ENCODE measurements at places on chromosomes 5 and 9.

DNA sequence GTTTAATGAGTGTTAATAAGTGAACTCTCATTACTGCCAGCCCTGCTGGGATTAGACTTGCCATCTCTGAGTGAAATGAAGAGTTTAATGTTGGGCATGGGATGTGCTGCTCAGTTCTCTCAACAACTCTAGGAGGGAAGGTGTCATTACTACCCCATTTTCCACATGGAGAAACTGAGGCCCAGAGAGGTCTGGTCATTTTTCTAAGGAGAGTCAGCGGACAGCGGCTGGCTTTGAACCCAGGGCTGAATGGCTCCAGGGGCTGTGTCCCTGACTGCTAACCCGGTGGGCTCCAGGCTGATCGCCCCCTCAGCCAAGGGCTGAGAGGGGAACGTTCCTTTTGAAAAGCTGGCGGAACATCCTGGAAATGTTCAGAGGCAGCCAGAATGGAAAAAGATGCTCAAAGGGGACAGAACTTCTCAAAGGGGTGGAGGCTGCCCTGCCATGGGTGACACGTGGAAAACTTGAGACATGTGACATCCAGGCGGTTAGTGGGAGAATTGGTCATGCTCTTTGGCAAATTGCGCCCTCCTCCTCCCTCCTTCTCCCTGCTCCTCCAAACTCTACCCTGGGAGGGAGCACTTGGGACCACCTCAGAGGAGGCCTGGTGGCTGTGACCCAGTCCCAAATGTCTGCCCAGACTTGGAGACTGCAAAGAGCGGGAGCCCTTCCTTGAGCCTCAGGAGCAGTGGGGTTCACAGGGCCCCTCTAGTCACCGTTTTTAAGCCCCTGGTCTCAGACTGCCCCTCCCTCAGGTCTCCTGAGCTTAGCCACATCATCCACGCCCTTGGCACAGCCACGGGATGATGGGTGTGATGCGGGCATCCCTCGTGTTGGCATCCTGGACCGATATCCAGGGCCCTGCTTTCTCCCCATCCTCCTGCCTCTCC is 28.7 kb downstream of the DNM1 start:
- no peak for DNase-seq

DNA sequence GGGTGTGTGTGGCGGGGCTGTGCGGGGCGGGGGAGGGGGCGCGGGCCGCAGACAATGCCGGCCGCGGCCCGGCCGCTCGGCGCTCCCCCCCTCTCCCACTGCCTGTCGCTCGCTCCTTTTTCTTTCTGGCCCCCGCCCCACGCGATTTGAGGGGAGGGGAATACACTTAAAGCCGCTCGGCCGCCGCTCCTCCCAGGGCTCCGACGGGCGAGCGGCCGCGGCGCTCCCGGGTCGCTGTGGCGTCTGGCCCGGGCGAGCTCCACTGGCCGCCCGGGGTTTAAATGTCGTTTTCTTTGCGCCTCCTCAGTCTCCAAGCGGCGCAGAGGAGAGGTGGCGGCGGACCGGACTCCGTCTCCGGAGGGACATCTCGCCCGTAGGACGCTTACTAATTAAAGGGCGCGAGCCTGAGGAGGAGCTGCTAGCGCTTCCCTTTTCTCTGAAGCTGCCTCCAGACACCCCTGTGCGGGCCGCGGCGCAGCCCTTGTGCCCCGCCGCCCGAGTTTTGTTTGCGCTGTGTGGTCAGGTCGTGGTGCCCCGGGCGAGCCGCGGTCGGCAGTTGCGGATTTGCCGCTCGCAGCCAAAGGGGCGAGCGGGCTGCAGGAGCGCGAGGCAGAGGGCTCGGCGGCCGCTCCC is 1.4 kb downstream of the ZSWIM6 start:
- peak; percentile 9 for DNase-seq

DNA sequence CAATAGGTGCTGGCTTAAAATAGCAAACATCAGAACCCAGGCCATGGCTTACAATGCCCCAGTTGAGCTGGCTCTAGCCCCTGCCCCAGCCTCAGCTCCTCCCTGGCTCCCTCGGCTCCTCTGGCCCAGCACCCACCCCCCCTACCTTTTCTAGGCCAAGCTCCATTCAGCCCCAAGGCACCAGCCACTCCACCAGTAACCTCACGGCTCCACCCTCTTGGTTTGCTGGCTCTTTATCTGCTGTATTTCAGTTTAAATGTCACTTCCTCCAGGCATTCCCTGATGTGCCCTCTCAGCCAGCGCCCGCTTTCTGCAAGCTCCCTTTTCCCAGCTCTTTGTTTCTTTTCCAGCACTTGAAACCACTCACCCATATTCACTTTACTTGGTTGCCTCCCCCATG is 10.6 kb downstream of the C1QTNF2 start:
- DNase-seq = no peak

- DNase-seq = no peak
Measured at GRCh38 chr9:115313545-115313944, 195.6 kb upstream of the TNC start.

GRCh38 chr5:43649256-43649655 is 46.3 kb downstream of the NNT start:
- DNase-seq = no peak

GRCh38 chr5:13227513-13227912 is 717.0 kb downstream of the DNAH5 start:
- DNase-seq = no peak

- DNase-seq = no peak
Measured at GRCh38 chr9:21481470-21482056, 550 bp downstream of the IFNE start.

DNA sequence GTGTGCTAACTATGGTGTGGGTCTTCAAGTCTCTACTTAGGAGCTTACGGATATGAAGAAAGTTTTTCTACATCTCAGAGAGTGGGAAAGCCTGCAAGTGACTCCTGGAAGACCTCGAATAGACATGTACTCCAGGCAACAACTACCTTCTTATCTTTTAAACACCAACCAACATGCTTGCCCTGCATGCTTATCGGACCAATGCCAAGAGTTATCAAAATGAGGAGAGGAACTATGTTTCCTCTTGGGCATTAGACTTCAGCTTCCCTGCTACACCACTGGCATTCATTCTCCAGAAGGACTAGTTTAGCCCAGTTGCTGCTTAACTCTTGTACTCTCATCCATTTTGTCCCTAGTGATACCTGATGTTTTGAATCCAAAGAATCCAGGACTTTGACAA is 74.7 kb upstream of the MAN2A1 start:
- DNase-seq = no peak

DNA sequence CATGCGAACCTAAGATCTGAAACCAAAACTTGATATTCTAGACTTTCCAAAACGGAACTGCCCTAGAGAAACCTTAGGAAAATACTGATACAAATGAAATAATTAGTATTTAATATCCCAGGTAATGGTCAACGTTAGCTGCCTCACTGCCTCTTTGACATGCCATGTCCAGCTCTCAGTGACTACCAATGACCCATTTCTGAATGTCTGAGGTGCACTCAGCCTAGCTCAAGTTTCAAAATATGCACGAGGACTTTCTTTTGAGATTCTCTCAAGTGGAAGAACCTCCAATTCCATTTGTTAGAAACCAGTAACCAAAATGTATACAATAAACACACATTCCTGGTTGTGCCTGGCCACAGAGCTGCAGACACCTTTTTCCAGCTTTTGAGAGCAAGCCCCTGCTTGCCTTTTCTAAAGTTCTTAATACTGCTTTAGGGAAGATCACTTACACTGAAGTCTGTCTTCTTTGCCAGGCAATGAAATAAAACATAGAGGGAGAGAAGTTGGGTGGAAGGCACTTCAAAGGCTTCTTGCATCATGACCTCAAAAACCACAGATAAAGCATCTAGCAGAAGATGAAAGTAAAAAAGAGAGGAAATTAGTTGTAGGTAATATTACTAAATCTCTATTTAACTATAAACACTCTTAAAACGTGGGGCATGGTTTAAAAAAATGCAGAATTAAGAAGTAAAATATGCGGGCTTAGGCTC is 87.9 kb downstream of the MRPS27 start:
- DNase-seq = no peak

GRCh38 chr5:32790411-32790951 is 79.4 kb downstream of the NPR3 start:
- DNase-seq = no peak

- no peak for DNase-seq
Measured at GRCh38 chr5:14165375-14166106, 22.4 kb downstream of the TRIO start.

DNA sequence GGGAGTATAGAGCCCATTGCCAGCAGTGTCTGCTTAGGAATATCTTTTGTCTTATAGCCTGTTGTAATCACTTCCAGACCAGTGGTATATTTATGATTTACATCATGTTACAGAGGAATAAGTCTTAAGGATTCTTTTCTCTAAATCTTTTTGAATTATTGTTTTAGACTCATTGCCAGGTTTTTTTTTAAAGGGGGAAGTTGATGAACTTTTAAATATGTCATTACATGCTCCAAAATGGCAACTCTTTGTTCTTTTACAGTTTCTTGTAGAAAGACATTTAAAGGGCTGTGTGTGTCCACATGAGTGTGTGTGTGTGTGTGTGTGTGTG is 59.4 kb upstream of the NFIB start:
- DNase-seq = no peak

DNA sequence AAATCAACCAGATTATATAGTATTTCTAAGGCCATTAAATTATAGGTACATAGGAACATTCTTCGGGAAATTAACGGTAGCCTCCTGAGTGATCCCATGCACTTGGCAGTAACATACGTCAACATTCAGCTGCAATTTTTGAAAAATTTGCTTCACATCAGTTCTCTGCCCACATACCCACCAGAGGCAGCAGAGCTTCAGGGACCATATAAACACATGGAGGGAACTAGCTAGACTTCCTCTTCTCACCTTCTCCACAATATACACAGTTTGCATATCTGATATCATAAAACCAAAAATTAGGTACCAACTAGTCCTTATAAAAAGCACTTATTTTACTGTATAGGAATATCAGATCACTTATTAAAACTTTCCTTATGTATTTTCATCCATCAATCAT is 4.8 kb downstream of the PSIP1 start:
- no peak for DNase-seq

DNA sequence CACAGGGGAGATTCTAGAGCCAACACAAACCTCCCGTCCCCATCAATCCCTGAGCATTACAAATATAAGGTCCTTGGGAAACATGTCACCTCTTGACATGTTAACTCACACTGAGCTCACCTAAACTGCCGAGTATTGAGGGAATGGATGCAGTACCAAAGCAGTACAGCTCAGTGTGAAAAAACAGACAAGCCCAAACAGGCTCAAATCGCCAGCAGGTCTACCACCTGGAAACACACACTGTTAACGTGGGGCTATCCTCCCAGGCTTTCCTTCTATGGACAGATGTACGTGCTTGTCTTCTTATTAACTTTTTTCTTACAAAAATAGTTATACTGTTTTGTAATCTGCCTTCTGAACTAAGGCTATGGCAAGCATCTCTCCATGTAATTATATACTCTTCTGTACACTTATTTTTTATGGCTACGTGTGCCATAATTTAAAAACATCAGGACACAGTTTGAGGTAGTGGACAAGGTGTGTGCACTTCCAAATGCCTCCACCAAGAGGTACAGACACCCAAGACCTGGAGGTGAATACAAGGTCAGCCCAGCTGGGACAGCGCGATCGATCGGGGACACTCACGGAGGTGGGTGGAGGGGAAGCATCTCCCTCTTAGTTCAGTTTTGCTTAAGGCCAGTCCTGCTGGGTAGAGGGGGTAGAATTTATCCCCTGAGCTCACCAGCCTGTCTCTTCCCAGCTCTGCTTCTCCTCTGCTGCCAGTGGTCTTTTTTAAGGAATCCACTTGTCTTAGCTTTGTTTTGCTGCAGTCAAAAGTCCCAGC is 76.5 kb downstream of the DAP start:
- no peak for DNase-seq

DNA sequence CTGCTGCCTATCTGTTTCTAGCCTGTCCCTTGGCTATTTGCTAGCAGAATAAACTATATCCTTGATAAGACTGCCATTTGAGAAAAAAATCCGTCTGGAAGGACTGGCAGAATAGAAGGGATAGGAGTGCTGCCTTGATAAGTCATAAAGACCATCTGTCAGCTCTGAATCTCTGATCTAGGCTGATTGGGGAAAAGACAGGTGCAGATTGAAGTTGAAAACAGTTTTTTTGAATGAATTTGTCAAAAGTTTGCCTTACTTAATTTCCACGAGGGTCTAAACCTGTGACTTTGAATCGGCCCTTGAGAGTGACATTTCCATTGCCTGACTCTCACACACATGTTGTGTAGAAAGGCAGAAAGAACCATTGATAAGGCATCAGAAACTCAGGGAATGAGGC is 218.6 kb downstream of the MAN2A1 start:
- no peak for DNase-seq

DNA sequence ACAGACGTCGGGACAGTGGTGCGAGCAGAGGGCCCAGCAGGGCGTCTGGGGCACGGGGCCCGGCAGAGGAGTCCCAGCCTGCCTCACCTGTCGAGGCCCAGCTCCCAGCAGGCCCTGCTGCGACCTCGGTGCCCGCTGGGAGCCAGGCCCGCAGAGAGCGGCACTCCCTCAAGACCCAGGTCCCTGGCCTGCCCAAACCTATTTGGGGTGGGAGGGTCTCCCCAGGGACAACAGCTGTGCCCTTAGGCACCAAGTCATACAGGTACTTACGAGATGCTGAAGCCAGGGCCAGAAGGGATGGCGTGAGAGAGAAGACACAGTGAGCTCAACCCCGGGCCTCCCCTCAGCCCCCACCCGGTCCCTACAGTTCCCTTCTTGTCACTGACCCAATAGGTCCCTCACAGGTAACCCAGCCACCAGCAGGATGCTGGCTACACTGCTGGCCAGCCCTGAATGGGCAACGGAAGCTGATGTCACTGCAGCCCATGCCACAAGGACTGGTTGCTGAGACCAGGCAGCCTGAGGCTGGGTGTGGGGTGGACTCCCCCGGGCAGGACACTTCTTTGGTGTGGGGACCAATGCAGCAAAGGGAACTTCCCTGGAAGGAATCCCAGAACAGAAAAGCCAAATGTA is 3.7 kb downstream of the NSMF start:
- no peak for DNase-seq

DNA sequence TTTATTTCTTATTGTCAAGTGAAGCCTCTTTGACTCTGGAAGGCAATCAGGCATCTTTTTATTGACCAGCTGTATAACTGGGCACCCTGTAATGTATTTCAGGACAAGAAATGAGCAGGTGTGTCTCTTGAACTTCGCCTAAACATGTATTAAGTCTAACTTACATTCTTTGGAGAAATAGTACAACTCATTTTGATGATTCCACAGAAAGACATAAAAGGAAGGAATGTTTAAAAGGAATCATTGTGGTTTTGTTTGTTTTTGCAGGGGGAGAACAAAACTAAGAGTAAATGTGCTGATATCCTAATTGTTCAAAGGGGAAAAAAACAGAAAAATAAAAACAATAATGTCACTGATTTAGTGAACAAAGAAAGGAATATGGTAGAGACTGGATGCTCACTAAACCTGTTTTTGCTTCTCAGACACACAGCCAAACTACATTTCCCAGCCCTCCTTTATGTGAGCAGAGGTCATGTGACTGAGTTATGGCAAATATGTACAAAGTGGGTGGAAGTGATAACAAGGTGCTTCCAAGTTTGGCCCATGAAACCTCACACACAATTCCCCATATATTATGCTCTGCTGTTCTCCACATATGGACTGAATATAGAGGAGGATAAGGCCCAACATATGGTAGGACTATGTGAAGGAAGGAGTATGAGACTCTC is 150.6 kb upstream of the ACOT12 start:
- no peak for DNase-seq

Measured in NCI-H748 treated with DMSO at 0.1 percent for 48 hours (cell line).